ENCODE measurements at places on chromosomes 1 and 21. TPM values are rescaled to one million over a fixed set of nuclear protein-coding genes. Genes with fewer than 3 reads are reported as not detected.

The TNNT2 gene
- 0.11 TPM for total RNA-seq

The LRRC71 gene
- not detected for total RNA-seq

The PEAR1 gene
- 0.49 TPM for total RNA-seq

The UTS2 gene
- total RNA-seq: not detected

The HJV gene
- total RNA-seq: not detected

The LRRN2 gene
- not detected for total RNA-seq

The ZBTB8A gene
- total RNA-seq: 1.5 TPM

The PLA2G2F gene
- not detected for total RNA-seq

The CYP4X1 gene
- total RNA-seq: 1.3 TPM

The KCNJ6 gene
- total RNA-seq: 0.03 TPM

The CDK11A gene
- 38.4 TPM for total RNA-seq

The IQGAP3 gene
- total RNA-seq: 101 TPM

The CD101 gene
- total RNA-seq: 0.41 TPM

The PRR9 gene
- total RNA-seq: not detected

The SIM2 gene
- total RNA-seq: 0.23 TPM

The LHX8 gene
- 1.3 TPM for total RNA-seq

The PLCH2 gene
- not detected for total RNA-seq

The ANKRD34A gene
- 2.0 TPM for total RNA-seq

The OR2M7 gene
- total RNA-seq: not detected

The SLC66A1 gene
- 20.3 TPM for total RNA-seq

The GBP4 gene
- not detected for total RNA-seq

The ZNF648 gene
- total RNA-seq: 0.38 TPM

The TTC39A gene
- 1.6 TPM for total RNA-seq

The C1orf210 gene
- total RNA-seq: not detected

The RCSD1 gene
- not detected for total RNA-seq

The REN gene
- total RNA-seq: not detected

The RIPK4 gene
- total RNA-seq: 54.8 TPM

The PHC2 gene
- 241 TPM for total RNA-seq

The ZNF683 gene
- total RNA-seq: not detected

The FTCD gene
- 0.05 TPM for total RNA-seq

The CD1E gene
- not detected for total RNA-seq

The FCGR3B gene
- total RNA-seq: not detected

The KPRP gene
- total RNA-seq: not detected

All from A375 (cell line).